Keratinocyte (primary cell): ENCODE measurements at places on chromosomes 7 and 10.

- peaks cover 10% of the 10 kb centered on the region for H3K27me3 ChIP-seq
- H3K27ac ChIP-seq, result no peak overlapping the region
- DNase-seq, result peak; percentile 15
- no peak overlapping the region for H3K4me3 ChIP-seq
Measured at GRCh38 chr7:45347804-45348203, 190.2 kb downstream of the RAMP3 start.

- H3K27ac ChIP-seq, result no peak overlapping the region
- no peak for DNase-seq
- no peak overlapping the region for H3K4me3 ChIP-seq
- H3K4me1 ChIP-seq, result peaks cover 5% of the 10 kb centered on the region
Measured at GRCh38 chr7:95373323-95373722, 22.9 kb downstream of the PON3 start.

DNA sequence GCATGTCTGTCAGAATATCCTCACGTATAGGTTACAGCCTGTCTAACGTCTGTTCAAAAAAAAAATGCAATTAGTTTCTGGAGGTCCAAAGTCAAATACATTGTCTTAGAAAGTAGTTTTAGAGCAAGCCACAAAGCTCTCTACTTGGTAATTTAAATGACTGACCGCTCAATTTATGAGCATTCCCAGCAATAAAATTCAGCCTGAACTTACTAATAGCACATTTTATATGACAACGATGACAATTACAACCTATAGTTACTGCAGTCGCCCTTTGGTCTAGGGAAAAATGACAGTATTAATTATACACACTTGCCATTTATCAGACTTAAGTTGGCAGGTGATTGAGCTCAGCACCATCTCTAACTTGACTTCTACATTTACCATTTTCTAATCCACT lies 425.8 kb upstream of the STEAP1 start:
- H3K4me1 ChIP-seq, result no peaks in the 10 kb centered on the region
- no peak overlapping the region for H3K4me3 ChIP-seq
- H3K27me3 ChIP-seq, result no peaks in the 10 kb centered on the region
- H3K36me3 ChIP-seq, result no peaks in the 10 kb centered on the region
- no peak overlapping the region for H3K27ac ChIP-seq

DNA sequence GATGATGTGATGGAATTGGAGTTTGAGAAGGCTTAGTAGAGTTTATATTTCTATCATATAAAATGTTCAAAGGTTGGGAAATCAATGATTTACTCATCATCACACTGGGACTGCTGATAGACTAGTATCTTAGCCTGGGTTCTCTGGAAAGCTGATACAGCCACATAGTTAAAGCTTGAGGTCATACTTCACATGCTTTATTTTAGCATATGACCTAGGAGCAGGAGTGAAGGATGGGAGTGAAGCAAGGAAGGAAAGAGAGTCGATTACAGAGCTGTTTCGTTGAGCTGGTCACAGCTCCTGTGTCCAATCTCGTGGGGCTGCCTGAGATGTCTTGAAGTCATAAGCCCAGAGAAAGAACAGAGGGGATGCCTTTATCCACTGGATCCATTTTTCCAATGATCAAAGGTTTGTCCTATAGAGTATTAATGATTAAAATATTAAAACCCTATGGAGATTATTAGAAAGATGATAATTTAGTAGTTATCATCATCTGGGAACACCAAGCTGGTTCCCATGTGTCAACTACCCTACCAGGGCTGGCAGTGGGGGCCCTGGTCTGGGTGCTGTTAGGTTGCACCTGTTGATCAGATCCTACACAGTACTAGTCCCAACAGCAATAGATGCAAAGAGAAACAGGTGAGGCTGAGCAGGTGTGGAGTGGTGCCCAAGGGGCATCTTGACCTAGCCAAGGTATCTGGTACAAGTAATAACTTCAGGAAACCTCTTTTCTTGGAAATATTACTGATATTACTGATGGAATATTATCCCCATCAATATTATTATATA lies 77.8 kb downstream of the BAMBI start:
- no peak for DNase-seq
- no peaks in the 10 kb centered on the region for H3K27me3 ChIP-seq
- H3K4me3 ChIP-seq, result no peak overlapping the region
- H3K27ac ChIP-seq, result no peak overlapping the region
- H3K4me1 ChIP-seq, result no peaks in the 10 kb centered on the region
